ENCODE measurements at places on chromosomes 3 and 15.

DNA sequence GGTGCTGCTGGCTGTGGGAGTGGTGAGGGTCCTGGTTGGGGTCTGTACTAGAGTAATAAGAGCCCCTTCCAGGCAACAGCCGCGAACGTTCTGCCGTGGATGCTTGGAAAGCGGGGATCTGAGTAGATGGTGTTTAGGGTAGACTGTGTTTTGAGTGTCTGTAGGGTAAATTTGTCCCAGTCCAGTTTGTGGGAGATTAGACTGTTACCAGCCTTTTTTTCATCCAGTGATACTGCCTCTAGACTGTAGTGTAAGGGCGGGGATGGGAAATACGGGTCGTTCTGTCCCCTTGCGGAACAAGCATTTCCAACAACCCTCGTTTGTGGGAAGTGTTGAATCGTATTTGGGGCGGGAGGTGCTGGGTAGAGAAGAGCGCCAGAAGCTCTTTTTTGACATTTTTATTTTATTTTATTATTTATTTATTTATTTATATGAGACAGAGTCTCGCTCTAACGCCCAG is 424 bp downstream of the HAUS2 start:
- DNase-seq = peak; percentile 24

- no peak for DNase-seq
Observed at GRCh38 chr15:82100111-82100929, 54.5 kb upstream of the MEX3B start.

DNA sequence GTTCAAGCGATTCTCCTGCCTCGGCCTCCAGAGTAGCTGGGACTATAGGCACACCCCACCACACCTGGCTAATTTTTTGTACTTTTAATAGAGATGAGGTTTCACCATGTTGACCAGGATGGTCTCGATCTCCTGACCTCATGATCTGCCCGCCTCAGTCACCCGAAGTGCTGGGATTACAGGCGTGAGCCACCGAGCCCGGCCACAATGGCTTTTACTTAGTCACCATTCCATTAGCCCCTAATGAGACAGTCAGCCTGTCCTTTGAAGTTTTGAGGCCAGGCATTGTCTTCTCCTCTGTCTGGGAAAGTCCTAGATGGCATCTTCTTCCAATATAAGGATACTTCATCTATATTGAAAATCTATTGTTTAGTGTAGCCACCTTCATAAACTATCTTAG is 515.9 kb downstream of the RBMS3 start:
- DNase-seq = no peak

GRCh38 chr15:89443581-89443980 is 52.8 kb downstream of the RHCG start:
- no peak for DNase-seq

DNA sequence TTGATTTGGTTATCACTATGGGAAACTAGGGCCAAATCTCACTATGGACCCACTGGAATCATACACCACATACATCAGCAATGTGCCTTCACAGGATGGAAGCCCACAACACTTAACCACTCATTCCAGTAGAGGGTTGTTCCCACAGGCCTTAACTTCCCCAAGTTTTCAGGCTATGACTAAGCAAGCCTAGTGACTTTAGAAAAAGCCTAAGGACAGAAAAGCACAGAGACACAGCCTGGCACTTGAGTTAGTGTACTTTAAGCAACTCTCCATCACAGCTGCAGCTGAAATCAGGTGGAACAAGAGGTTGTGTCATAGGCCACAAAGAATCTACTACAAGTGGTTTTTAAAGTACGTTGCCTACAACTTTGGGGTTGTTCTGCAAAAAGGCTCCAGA is 128.7 kb downstream of the LRRN1 start:
- DNase-seq = no peak

DNA sequence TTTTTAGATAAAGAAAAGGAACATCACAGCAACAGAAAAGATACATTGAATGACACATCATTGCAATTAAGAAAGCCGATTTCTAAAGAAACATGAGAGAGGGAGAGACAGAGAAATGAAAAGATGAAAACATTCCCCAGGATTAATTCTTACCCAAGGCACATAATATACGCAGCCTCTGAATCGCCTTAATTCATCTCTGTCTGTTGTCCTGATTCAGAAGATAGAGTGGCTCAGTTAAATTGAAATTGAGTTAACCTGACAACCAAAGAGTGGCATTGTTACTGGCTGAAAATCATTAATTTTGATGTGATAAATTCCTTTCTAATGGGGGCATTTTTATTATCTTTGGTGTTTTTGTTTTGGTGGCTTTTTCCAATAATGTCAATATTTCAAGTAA is 701.9 kb downstream of the EDEM1 start:
- DNase-seq = no peak

- no peak for DNase-seq
Observed at GRCh38 chr15:68642491-68642845, 63.7 kb downstream of the CORO2B start.

DNA sequence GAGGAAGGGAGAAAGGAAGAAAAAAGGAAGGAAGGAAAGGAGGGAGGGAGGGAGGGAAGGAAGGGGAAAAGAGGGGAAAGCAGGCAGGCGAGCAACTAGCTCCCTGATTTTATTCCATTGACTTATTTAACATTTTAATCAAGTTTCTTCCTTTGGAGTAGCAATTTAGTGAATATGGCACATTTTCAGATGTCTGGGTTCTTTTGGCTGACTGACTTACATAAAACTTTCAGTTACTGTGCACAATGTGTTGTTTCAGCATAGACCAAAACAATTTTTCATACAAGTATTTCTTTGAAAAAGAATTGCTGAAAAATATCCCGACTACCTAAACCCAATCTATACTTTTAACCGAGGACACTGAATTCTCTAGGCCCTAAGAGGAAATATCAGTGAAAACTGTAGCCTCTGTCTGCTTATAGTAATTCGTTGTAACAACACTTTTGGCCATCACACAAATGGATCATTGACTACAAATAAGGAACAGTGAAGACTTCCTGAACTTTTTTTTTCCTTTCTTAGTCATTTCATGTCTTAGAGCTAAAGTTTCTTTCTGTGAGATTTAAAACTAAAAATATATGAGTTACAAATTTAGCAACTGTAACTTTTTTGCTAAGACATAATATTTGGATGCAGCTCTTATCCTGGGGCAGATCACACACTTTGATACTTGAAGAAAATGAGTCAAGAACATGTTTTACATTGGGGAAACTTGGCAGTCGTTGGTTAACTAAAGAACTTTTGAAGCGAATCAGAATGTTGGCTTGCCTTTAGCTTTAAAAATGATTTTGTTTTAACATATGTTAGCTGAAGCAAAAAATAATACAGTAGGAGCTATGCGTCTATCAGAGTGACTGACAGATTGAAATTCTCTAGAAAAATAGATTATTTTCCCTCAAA is 79.6 kb downstream of the SOX2 start:
- no peak for DNase-seq

- DNase-seq = no peak
Observed at GRCh38 chr3:29083676-29084075, 197.2 kb upstream of the RBMS3 start.

DNA sequence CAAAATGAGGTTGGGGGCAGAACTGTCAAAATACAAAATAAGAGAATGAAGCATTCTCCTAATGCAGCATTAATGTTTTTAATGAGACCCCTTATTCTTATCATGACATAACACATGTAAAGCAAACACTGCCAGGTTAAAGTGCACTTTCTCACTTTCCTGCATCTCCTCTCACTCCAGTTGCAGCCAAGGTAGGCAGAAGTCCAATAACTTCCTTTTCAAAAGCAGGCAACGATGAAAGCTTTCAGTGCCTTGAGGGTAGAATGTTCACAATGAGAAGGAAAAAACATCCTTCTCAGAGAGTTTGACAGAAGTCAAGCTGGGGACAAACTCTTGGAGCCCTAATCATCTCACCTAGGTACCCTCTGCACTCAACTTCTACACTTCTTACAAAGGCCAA is 59.5 kb downstream of the FAIM start:
- no peak for DNase-seq

GRCh38 chr3:42557854-42558253 is 23.9 kb downstream of the SEC22C start:
- DNase-seq = peak; percentile 59

GRCh38 chr15:58876306-58877106 is 57.0 kb downstream of the SLTM start:
- DNase-seq = no peak

- no peak for DNase-seq
Observed at GRCh38 chr3:116129187-116129946, 315.9 kb downstream of the LSAMP start.

DNA sequence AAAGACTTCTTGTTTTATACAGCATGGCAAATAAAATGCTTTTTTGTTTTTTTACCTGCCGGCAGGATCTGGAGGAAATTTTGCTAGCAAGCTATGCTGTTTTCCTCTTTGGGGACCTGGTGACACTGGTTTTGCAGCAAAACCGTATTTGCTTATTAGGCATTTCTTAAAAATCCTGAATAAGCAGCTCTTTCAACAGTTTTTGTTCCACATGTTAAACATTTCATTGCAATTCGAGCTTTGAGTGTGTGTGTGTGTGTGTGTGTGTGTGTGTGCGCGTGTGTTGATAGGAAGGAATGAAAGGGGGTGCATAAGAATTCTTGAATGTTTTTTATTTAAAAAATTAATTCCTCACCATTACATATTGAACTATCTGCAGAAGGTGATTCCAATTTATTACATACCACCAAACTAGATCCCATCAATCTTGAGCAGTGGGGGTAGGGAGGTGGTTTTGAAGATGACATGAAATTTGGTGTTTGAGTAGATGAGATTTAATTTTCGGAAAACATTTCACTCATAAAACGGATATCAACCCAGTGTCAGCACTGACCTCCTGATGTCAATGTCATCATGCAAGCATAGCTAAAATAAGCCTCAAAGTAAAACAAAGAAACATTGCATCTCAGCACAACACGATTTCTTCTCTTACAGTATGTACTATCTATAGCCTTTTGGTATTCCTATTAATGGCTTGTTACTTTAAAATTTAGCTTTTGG is 17.3 kb downstream of the ZBTB38 start:
- DNase-seq = no peak

DNA sequence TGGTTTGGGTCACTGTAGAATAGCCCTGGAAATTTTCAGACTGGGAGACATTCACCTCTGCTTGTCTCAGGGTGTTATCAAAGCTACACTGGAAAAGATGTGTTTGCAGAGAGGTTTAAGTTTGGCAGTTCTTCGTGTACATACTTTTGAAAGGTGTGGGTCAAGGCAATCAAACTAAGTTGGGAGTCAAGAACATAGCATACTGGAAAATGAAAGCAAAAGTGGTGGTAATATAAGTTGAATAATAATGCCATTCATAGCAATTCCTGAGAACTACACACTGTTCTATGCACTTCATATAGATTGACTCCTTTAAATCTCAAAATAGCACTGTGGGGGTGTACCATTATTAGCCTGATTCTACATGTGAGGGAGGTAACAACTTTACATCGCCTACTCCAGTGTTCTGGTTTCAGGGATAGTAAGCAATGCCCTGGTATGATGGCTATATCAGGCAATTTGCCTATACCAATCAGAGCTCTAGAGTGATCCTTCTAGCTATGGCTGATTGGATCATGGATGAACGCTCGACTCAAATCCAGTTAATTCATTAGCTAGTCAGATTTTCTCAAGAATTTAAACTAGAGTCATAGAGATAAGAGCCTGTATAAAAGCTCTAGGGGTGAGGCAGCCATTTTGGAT is 44.6 kb upstream of the RASGRP1 start:
- peak; percentile 8 for DNase-seq

DNA sequence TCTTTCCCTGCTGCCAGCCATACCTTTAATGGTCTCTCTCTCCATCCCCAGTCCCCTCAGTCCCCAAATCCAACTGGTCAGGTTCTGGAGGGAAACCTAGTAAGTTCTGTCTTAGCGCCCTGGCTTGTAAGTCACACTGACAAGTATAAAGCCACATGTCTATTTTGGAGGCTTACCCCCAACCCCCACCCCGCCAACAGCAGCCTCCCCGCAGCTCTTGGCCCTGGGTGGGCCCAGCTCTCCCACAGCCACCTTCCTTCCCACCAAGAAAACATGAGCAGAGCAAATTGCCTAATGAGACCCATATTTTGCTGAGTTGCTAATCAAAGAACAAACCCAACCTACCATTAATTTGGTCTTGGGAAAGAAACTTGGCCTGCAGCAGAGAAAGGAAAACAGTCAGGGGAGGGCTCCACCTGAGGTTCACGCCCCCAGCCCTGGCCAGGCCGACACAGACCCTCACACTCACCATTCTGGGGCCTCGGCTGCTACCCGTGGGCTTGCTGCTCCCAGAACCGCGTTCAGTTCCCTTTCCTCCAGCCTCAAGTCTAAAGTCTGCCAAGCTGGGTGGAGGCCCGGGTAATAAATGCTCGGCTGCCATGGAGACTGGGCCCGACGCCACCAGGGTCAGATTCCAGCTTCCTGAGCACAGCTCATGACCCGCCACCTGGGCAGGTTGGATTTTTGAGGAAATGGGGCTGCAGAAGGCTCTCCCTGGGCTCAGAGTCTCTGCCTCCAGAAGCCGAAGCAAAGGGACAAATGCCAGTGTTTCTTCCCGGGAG is at the start of gene CALML4:
Gene CALML4, minus strand, starts transcription at position 557 of the 782 bp plus-strand sequence. Its CDS starts 85 bp downstream, at position 472.
- DNase-seq = no peak

- DNase-seq = no peak
Observed at GRCh38 chr15:99749386-99749785, 16.1 kb upstream of the LYSMD4 start.

- DNase-seq = no peak
Observed at GRCh38 chr3:50364573-50365079, 5.3 kb upstream of the TMEM115 start.

- DNase-seq = no peak
Observed at GRCh38 chr15:25339431-25339830, 99.4 kb downstream of the UBE3A start.

GRCh38 chr3:160393346-160394008 is 5.5 kb downstream of the IFT80 start:
- DNase-seq = no peak

- DNase-seq = peak; percentile 32
Observed at GRCh38 chr3:14143271-14144225, 18.7 kb downstream of the TMEM43 start.

DNA sequence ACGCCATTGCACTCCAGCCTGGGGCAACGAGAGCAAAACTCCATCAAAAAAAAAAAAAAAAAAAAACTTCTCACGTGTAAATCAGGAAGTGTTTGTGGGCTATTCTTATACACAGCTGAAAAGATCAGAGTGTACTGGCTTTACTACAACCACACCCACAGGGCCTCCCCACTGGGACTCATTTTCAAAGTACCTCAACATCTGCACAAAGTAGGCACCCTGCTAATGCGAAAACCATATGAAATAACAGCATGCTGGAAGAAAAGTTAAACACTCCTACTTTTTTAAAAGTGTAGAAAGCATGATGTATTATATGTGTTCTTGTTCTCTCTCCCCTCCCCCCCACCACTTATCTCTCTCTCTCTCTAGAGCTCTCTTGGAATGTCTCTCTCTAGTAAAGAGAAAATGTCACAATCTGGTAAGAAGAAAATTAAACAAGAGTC is 11.1 kb downstream of the UACA start:
- DNase-seq = no peak

DNA sequence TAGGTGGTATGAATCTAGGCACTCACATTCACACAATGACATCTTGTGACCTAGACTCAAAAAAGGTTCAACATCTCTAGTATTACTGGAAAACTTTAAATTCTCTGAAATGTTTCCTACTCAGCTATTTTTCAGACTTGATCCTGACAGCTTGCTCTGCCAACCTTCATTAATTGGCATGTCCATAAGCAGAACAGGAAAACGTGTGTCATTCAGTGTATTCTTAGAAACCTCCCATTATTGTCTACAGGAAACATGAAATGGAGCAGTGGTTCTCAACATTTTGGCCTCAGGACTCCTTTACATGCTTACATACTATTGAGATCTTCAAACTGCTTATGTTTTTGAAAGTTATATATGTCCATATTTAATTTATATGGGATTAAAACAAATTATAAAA is 363.2 kb downstream of the NAALADL2 start:
- no peak for DNase-seq

GRCh38 chr3:161139686-161140085 is 34.5 kb upstream of the B3GALNT1 start:
- no peak for DNase-seq

Data from CD4-positive, alpha-beta T cell treated with Interleukin-4 for 4 hours (primary cell).